ENCODE measurements at places on chromosomes 13 and 19.

DNA sequence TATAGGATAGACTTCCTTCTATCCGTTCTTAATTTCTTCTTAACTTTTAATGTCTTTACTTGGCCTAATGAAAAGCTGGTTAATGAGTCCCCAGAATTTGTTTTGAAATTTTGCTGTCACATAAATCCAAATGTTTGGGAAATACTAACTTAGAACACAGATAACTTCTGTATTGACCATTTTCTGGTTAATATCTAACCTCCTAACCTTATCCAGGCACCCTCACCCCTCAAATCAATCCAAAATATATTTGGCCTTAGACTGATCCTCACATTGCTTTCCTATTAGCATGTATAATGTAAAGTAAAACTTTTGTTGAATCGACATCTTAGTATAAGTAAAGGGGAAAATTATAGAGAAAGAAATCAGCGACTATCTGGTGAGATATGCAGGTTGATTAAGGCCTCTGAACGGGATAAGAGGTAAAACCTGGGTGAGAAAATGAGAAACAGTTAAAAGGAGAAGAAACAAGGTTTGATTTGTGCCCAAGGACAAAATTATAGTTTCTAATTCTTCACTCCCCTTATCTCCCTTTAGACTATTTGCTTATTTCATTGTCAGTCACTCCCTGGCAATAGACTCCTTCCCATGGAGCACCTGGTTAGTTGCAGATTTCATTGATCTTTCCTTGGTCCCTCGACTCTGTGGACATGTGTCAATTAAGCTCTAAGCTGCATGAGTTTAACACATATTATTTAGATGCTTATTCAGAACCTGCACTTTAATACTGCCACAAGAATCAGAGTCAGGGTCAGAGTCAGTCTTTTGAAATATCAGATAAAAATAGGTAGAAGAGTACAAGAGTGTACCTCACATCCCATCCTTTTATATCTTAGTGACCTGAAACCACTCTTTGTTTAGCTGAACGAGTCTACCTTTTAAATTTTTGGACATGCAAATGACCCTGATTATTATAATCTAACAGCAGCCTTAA lies 119.2 kb upstream of the MLNR start:
- no peak for DNase-seq

DNA sequence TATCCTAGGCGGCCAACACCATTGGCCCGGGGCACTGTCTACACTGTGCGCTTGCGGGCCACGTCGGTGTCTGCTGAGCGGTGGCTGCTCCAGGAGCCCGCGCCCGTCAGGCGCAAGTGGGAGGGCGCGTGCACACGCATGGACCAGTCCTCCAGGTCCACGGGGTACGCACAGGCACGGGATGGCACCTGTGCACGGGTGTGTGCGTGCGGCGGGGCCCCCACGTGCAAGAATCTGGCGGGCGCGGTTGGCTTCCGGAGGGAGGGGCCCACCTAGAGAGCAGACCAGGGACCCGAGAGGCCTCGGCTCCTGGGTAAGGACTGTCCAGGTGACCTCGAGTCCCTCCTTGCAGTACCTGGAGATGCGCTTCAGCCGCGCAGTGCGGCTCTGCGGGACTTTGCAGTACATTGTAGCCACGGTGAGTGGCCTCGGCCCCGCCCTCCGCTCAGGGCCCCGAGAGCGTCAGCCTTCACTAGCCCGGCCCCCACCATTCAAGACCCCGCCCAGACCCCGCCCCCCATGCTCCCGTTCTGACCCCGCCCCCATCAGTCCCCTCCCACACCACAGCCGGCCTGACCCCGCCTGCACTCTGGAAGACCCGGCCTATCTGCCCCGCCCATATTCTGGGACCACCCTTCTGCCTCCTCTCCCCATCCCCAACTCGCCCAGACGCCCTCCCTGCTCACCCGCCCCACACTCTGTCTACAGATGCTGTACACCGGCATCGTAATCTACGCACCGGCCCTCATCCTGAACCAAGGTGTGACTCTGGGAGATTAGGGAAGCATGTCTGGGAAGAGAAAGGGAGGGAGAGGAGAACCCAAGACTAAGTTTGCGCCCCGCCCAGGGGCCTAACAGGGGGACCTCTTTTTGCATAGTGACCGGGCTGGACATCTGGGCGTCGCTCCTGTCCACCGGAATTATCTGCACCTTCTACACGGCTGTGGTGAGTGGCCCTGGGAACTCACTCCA lies 2.3 kb downstream of the SLC5A5 start:
- no peak for DNase-seq

DNA sequence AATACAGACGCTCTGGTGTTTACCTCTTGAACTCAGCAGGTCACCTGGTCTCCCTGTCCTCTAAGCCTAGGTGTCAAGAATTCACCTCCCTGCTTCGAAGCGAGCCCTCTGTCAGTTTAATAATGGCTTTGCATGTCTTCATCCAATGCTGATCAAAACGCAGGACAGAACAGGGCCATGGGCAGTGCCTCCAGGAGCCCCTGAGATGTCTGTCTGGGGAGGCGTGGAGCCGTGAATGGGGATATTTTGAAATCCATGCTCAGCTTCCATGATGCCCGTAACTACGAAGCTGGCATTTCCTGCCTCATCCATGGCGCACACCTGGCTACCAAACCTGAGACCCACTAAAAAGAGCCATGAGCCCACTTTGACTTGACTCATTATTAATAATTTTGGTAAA lies 113.7 kb downstream of the RAB20 start:
- DNase-seq, result no peak

DNA sequence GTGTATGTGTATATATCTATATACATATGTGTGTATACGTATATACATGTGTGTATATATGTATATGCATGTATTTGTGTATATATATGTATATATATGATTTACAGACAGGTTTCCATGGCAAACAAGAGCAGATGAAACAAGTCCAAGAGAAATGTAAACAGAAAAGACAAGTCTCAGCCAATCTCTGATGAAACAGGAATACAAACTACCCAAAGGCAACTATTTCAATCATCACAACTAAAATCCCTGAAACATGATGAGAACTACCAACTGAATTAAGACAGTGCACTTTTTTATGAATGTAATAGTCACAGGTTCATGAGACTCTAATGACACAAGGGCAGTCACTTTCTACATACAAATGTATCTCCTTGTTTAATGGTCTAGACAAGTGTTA lies 140.2 kb downstream of the TNFRSF19 start:
- no peak for DNase-seq

DNA sequence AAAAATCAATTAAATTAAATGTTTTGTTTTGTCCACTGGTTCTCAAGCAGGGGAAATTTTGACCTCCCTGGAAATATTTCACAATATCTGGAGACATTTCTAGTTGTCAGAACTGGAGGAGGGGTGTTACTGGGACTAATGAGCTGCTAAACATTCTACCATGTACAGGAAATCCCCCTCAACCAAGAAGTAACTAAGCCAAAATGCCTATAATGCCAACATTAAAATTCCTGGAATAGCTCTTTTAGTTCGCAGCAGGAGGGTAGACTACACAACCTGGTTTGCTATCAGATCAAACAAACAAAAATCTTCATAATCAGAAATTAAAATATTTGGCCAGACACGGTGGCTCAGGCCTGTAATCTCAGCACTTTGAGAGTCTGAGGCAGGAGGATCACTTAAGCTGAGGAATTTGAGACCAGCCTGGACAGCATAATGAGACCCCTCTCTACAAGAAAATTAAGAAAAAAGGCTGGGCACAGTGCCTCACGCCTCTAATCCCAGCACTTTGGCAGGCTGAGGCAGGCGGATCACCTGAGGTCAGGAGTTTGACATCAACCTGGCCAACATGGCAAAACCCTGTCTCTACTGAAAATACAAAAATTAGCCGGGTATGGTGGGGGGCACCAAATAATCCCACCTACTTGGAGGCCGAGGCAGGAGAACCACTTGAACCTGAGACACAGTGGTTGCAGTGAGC lies 13.7 kb upstream of the SMARCA4 start:
- DNase-seq, result no peak

DNA sequence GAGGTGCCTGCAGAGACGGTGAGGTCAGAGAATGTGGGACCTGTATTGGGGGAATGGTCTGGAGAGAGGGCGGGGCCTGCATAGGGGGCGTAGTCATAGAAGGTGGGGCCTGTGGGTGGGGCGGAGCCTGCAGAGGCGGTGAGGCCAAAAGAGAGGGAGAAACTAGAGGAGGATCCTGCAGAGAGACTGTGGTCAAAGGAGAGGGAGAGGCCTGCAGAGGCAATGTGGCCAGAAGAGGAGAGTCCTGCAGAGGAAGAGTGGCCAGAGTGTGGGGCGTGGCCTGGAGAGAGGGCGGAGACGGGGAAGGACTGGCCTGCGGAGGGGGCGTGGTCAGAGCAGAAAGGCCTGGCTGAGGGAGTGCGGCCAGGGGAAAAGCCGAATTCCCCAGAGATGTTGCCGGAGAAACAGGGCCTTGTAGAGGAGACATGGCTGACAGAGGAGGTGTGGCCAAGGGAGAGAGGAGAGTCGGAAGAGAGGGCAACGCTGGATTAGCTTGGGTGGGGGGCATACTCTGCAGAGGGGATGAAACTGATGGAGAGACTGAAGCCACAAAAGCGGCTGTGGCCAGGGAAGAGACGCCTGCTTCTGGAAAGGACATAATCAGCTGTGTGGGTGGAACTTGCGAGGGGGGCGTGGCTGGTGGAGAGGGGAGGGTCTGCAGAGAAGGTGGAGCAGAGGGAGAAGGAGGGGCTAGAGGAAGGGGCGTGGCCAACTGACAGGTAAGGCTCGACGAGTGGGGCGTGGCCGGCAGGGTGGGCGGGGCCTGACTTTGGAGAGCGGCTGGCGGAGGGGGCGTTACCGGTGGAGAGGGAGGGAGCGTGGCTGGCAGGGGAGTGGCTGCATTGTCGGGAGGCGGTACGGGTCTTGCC lies 2.5 kb downstream of the PRR36 start:
- peak; percentile 63 for DNase-seq

GRCh38 chr13:101202590-101202989 lies 213.7 kb downstream of the NALCN start:
- DNase-seq, result no peak

DNA sequence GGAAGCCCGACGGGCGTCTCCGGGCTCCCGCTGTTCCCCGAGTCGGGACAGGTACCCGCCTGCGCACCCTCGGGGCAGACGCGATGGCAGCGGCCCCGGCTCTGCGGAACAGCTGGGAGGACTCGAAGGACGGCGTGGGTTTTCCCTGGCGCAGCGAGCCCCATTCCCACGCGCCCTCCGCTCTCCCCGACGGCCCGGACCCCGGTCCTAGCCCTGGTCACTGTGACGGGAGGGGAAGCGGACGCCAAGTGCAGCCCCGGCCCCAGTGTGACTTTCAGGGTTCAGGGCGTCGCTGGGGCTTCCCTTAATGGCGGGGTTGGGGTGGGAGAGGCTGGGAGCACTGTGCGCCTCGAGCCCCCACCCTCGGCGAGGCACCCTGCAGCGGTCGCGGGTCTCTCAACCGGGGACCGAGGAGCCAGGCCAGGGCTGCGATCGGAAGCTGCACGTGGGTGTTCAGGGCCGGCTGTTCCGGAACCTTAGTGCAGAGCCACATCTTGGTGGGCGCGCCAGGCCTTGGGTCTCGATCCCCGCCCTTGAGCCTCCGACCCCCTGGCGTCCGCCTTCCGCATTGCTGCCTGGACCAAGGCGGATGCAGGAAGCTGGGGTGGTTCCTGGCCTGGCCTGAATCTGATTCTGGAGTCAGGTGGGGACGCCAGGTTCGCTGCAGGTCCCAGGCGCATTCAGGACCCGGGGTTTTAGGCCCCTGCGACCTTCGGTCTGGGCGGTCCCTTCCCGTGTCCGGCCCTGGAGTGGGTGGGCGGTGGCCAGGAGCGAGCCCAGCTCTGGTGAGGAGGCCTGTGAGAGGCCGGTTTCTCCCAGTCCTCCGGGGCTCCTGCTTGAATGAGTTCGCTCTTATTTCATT lies 3.5 kb downstream of the LGALS7B start:
- DNase-seq, result no peak

GRCh38 chr13:98937911-98938381 lies 39.9 kb downstream of the DOCK9 start:
- no peak for DNase-seq

DNA sequence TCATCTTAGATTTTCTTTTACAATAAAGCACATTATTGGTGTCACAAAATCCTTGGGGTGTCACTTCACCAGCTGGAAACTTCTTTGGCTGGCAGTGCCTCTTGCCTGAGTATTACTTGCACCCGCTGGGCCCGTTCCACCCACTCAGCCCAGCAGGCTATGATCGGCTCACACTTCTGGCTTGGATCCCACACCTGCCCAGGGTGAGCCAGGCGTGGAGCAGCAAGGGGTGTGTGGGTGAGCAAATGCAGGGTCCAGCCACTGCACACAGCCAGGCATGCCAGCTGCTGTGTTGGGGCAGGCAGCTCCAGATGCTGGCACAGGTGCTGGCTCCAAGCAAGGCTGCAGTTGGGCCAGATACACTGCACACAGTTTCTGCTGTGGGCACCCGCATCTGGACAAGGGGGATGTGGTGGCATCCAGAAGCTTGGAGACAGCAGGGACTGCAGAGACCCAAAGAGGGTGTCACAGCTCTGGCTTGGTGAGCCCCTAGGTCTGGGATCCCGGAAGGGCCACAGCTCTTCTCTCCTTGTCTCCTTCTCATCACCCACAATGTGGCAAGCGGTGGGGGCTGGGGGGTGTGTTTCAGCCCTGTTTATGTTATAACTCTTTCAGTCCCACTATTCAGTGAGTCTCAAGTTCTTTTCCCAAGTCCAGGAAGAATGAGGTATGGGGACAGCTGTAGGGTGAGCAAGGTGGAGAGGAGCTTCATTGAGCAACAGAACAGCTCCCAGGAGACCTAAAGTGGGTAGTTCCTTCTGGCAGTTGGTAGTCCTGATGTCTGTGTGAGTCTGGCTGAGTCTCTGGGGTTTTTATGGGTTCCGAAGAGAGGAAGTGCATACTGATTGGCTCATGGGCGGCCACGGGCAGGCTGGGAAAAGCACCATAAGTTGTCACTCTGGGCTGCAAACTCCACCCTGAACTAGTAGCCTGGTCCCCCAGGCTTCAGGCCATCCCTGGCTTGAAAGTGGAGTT lies 25.3 kb upstream of the TBC1D4 start:
- DNase-seq, result no peak

- DNase-seq, result no peak
Observed at GRCh38 chr13:74438901-74439300, 304.7 kb upstream of the KLF12 start.

DNA sequence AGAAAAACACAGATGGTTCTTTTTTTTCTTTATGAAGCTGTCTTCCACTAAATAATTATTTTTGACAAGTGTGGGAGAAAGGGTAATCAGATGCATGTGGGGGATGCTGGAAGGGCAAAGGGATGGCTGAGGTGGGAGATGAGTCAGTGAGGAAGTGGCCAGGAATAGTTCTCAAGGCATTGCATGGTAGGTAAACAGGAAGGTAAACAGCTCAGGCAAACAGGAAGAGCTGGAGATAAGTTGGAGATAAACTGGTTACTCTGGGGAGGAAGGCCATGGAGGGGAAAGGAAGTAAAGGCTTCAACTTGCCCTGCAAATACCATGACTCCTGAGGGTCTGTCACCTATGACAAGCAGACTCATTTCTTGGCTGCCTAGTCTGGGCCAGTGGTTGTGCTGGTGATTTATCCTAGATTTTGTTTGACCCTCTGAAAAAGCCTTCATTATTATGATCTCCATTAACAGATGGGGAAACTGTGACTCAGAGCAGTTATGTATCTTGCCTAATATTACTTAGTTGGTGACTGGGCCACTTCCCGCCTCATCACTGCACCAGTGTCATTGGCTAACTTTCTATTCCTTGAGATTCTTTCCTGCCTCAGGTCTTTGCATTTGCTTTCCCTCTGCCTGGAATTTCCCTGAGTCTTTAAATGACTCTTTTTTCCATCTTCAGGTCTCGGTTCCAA lies 17.1 kb downstream of the ACTL9 start:
- DNase-seq, result no peak

GRCh38 chr13:98599502-98600328 lies 22.8 kb upstream of the STK24 start:
- no peak for DNase-seq

All from stimulated activated CD4-positive, alpha-beta T cell treated with anti-CD3 and anti-CD28 coated beads, TNF-alpha, amount 100 ng/mL, for 4 hours (primary cell).